ENCODE measurements at places on chromosomes 12 and 14.
A peak's percentile ranks its signal among the peaks of the same experiment; 100 is the strongest.

GRCh38 chr12:132955094-132956010, 754 bp downstream of the ZNF605 start:
- peak; percentile 65 for DNase-seq

GRCh38 chr12:104888481-104888880, 69.6 kb downstream of the SLC41A2 start:
- no peak for DNase-seq

GRCh38 chr12:110157539-110157938, 33.4 kb downstream of the IFT81 start:
- no peak for DNase-seq

DNA sequence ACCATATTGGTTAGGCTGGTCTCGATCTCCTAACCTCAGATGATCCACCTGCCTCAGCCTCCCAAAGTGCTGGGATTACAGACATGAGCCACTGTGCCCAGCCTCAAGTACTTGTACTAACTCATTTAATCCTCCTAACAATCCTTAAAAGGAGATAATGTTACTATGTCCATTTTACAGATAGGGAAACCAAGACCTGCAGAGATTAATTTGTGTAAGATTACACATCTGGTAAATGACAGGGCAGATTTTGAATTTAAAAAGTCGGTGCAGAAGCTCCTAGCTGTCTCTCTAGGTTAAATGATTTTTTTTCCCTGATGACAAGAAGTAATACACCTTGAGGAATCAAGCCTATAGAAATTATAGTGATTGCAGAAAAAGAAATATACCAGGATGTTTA, 13.7 kb upstream of the HECTD1 start:
- no peak for DNase-seq

GRCh38 chr12:1830401-1830845, 10.1 kb downstream of the LRTM2 start:
- no peak for DNase-seq

GRCh38 chr14:29671034-29671433, 256.6 kb downstream of the PRKD1 start:
- no peak for DNase-seq

GRCh38 chr14:88790501-88791251, 2.1 kb downstream of the EML5 start:
- DNase-seq = no peak

GRCh38 chr14:90846511-90846910, 30.3 kb upstream of the TTC7B start:
- DNase-seq = no peak

DNA sequence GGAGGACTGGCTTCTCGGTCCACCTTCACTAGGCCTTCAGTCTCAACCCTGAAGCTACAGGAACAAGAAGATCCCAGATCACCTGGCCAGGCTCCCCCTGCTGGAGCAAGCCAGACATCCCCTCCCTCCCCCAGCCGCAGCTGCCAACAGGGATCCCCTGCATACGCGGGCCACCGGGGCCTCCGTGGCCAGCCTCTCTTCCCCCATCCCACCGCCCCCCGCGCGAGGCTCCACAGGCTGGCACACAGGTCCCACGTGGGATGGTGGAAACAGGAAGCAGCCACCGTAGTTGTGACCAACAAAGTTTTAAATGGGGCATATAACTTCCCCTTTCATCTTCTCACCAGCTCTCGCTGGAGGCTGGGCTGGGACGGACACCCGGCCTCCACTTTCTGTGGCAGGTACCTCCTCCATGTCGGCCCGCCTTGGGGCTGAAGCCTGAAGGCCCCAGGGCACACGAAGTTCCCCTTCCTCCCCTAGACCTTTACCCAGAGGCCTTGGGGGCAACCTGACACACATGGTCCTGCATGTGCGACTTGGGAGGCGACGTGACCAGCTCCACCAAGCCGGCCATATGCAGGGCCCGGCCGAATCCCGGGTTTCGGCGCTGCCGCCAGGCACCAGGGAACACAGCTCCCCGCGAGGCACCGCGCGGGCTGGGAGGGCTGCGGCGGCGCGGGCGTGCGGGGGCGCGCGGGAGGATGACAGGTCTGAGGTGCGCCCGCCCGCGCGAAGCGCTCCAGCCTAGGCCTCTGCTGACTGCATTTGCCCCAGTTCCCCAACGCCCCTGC, 44.4 kb upstream of the PNMA1 start:
- DNase-seq = peak; percentile 87
